ENCODE measurements at places on chromosomes 16 and 17. TPM values are rescaled to one million over a fixed set of nuclear protein-coding genes. Genes with fewer than 3 reads are reported as not detected.

The PITPNC1 gene
- 7.2 TPM for total RNA-seq

The DRG2 gene
- 30.4 TPM for total RNA-seq

The CLEC18C gene
- 0.13 TPM for total RNA-seq

The SSTR5 gene
- total RNA-seq, result 0.32 TPM

The ZNF213 gene
- total RNA-seq, result 4.8 TPM

The CCDC200 gene
- total RNA-seq, result not detected
